ENCODE measurements at places on chromosomes 5 and 9.
A peak's percentile ranks its signal among the peaks of the same experiment; 100 is the strongest.

DNA sequence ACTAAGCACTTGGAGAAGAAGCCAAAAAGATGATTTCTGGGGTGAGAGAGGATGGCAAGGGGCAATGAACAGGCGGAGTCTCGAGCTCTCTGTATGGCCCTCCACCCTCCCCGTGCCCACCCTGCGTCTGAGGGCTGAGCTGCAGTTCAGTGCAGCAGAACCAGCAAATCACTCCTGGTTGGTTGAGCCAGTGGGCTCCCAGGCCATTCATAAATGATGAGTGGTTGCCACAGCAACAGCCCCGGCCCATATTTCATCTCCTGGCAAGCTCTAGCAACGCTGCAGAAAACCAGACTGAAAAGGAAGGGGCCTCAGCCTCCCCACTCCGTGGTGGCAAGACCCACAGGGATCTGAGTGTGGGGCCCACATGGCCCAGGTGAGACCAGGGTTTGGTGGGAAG lies 93.8 kb upstream of the PPP1R26 start:
- DNase-seq = no peak

DNA sequence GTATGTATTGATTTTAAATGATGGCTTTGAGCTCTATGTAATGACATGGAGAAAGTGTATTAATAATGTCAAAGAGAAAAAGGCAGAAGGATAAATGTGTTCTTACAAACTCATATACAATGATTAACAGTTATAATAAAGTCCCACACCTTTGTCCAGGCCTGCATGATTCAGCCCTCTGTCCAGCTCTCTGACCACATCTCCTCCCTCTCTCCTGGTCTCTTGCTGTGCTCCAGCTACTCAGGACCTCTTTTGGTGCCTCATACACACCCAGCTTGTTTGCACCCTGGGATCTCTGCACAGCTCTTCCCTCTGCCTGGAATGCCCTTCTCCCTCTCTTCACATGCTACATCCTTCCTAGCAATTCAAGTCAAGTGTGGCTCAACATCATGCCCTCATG lies 37.5 kb upstream of the DMRT1 start:
- DNase-seq = no peak

- peak; percentile 15 for DNase-seq
Observed at GRCh38 chr9:98380065-98380681, 124.7 kb upstream of the TBC1D2 start.

DNA sequence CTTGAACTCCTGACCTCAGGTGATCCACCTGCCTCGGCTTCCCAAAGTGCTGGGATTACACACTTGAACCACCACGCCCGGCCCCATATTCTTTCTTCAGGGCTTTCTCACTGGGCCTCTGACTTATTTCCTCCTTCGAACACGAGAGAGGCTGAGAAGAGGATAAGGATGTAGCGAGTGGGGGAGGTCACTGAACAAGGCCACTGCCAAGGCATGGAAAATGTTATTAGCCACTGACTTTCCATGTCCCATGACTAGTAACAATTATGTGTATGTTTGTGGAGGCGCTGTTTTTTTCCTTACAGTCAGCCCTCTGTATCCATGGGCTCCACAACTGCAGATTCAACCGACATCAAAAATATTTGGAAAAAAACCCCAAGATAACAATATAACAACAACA lies 12.3 kb upstream of the FCHSD1 start:
- no peak for DNase-seq

DNA sequence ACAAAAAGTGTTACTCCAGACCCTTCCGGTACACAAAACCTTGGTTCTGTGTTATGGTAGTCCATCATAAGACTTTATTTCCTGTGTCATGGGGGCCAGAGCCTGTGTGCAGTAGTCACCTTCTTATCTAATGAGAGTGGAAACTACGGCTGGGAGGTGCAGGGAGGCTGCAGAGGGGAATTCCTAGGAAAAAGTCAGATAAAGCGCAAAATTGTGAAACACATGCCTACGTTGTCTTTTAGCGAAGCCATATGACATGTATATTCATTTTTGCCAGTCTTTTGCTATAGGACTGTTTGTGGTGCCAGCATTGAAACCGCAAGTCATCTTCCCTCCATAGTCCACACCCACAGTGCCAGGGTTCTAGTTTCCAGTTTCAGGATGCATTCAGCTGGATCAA lies 80.7 kb downstream of the PPARGC1B start:
- no peak for DNase-seq

DNA sequence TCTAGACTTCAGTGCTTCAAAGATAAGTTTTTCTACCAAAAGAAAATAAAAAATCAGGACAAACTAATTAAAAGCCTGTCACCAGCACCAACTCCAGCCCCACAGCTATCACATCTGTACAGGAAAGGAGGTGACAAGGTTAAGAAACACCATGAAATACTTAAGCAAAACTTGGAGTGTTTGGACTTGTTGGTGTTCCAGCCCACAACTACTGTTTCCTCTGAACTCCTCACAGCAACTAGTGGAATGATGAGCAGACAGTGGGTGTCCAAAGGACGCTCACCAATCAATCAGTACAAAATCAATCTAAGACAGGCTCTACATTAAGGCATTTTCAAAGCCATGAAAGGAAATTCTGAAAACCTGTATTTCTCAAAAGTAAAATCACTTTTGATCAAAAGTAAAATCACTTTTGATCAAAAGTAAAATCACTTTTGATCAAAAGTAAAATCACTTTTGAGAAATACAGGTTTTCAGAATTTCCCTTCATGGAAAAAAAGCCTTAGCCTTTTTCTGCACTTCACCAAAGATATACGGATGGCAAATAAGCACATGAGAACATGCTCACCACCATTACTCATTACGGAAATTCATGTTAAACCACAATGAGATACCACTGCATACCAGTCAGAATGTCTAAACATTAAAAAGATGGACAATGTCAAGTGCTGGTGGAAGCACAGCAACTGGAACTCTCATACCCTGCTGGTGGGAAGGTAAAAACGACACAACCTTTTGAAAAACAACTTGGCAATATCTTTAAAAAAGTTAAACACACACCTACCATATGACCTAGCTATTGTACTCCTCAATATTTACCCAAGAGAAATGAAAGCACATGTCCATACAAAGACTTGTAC lies 79.7 kb downstream of the MED27 start:
- DNase-seq = peak; percentile 94

DNA sequence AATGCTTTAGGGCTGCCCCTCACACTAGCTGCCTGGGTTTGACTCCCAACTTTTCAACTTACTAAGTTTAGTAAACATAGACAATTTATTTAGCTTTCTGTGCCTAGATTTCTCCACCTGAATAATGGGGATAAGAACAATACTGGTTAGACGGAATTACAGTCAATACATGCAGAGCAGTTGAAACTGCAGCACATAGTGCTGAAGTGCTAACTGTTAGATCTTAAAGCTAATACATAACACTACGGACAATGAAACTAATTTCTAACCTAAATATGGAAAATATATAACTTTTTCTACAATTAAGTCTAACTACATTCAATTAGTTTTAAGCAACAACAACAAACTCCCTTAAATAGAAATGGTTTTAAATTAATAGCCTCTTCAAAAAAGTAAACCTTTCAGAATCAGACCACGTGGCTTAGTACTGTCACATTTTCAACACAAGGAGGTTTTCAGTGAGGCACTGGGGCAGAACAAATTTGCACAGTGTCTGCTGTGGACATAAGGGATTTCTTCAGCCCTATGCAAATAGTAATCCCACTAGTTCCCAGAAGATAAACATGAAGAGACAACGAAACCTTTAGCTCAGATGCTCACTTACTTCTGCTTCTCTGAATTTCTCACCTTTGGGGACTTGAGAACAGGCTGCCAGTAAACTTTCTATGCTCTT lies 293.4 kb downstream of the EDIL3 start:
- DNase-seq = no peak

- DNase-seq = peak; percentile 61
Observed at GRCh38 chr9:78167356-78167755, 68.5 kb upstream of the CEP78 start.

DNA sequence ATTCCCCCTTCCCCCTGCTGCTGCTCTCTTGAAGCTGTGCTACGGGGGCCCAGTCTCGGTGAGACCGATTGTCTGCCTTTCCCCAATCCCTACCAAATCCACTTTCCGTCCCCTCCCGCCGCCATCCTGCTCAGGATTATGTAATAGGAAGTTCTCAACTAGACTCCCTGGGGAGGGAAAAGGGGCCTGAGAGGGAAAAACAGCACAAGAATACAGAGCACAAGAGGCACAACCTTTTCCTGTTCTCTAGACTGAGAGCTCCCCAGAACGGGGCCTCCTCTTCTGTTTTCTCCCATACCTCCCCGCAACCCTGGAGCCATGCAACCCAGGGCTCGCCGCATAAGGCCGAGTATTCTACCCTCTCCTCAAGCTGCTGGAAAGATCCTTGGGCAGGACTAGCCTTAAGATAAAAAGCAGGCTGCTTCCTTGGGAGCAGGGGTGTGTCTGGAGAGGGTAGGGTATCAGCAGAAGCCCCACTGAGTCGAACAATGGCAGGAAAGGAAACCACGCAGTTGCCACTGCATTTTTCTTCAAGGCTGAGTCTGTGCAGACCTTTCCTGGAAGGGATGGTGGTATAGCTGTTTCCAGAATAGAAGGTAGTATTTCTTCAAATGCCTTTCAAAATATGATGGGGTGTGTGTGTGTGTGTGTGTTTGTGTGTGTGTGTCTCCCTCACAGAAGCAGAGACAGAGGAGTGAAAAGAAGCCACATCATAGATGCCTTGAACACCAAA lies 12.9 kb downstream of the MYORG start:
- no peak for DNase-seq

GRCh38 chr5:168332042-168332441 lies 40.6 kb downstream of the WWC1 start:
- DNase-seq = peak; percentile 46

Measured in bronchial epithelial cell (primary cell).